Upper lobe of right lung (tissue), 1 donor: ENCODE measurements at places on chromosomes 7 and 10. TPM values are rescaled to one million over a fixed set of nuclear protein-coding genes. Genes with fewer than 3 reads are reported as not detected.

Gene NPSR1
- not detected for total RNA-seq

Gene COPG2
- 16.3 TPM for total RNA-seq

Gene EBLN1
- not detected for total RNA-seq

DNA sequence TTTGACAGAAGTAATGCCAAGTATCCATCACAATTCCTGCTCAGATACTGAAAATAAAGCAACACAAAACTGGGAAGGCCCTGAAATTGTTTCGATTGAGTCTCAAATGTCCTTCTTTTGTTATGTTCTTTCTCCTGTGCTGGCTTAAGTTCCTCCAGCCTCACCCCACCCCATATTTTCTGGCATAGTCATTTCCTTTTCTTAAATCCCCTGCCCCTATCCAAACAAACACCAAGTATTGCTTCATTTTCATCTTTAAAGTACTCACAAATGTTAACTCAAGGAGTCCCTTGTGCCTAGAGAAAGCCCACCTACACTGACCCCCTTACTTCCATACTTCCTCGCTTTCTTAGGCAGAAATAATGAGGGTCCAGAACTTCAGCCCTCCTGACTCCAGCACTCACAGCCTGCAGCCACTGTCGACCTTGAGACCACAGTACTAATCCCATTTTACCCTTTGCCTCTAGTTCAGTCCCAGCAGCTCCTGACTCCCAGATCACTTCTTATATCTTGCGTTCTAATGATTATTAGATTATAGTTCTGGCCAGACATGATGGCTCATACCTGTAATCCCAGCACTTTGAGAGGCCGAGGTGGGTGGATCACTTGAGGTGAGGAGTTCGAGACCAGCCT is 73.2 kb upstream of the ST8SIA6 start:
- DNase-seq, result no peak

DNA sequence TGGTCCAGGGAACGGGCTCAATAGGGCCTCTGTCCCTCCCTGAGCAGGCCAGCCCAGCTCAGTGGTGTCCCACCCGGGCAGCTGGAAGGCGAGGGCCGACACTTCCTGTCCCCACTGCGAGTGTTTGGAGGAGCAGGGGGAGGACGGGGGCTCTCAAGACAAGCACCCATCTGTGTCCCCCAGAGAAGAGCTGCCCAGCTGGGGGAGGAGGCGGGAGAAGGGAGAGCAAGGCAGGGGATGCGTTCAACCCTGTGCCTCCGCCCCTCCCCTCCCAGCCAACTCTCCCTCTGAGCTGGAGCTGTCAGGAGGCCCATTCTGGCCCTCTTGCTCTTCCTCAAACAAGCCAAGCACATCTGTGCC is 35.7 kb downstream of the ZCCHC24 start:
- DNase-seq, result no peak

GRCh38 chr10:60675236-60675635 is 103.0 kb upstream of the CDK1 start:
- DNase-seq, result no peak

GRCh38 chr7:130884437-130885417 is 150.7 kb upstream of the KLF14 start:
- DNase-seq, result no peak

GRCh38 chr10:26503911-26504310 is 65.8 kb downstream of the APBB1IP start:
- no peak for DNase-seq

DNA sequence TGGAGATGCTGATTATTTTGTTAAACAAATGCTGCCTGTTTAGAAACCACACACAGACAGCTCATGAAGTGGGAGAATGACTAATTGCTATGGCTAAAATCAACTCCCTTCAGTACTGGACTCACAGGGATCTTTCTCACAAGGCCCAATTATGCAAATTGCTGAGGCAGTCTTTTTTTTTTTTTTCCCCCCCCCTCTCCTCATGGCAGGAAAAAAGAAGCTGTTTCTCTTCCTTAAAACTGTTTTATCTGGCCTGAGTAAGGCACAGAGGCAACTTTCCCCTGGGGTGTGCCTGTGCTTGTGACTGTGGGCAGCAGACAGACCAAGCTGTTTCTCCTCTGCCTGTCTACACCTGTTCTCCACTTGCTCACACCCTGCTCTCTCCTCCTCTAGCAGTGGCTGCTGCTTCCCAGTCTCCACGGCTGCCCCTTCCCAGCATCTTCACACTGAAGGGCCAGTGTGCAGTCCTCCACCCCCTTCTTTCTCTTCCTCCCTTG is 65.4 kb upstream of the STEAP1B start:
- no peak for DNase-seq

GRCh38 chr7:116258734-116259133 is 48.4 kb downstream of the TES start:
- no peak for DNase-seq
